Tibial nerve (tissue), 4 donors: ENCODE measurements at places on chromosomes 7 and 10.

GRCh38 chr7:2612445-2613097 is 19.2 kb upstream of the TTYH3 start:
- no peak overlapping the region for H3K4me3 ChIP-seq
- H3K36me3 ChIP-seq, result no peaks in the 10 kb centered on the region

- H3K27ac ChIP-seq, result no peak overlapping the region
- DNase-seq, result no peak
- no peaks in the 10 kb centered on the region for H3K27me3 ChIP-seq
- no peaks in the 10 kb centered on the region for H3K36me3 ChIP-seq
- H3K4me1 ChIP-seq, result no peaks in the 10 kb centered on the region
- peak overlapping the region; percentile 27 for H3K4me3 ChIP-seq
Observed at GRCh38 chr7:27901028-27901760, 161.2 kb downstream of the TAX1BP1 start.

- H3K4me1 ChIP-seq, result peaks cover 11% of the 10 kb centered on the region
- no peak overlapping the region for H3K27ac ChIP-seq
- no peak for DNase-seq
- no peak overlapping the region for H3K4me3 ChIP-seq
- no peaks in the 10 kb centered on the region for H3K36me3 ChIP-seq
Observed at GRCh38 chr7:86929293-86930109, 130.0 kb downstream of the ELAPOR2 start.

DNA sequence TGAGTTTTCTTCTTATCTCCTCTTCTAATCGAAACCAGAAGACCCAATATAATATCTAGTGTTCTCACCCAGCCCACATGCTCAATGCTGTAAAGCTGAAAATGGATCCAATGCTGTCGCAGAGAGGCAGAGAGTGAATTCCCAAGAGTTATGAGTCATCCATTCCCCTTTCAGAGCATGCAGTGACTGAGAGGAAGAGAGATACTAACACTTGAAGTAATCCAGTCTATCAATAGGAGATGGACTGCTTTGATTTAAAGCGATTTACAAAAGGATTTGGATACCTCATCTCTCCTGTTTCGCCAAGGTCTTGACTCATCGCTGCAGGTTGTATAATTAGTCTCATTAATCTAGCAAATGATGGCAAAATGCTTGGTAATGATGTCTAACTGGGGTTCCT is 41.5 kb upstream of the PRKCQ start:
- H3K4me1 ChIP-seq, result no peaks in the 10 kb centered on the region
- DNase-seq, result no peak
- H3K27me3 ChIP-seq, result no peaks in the 10 kb centered on the region
- H3K36me3 ChIP-seq, result no peaks in the 10 kb centered on the region
- no peak overlapping the region for H3K4me3 ChIP-seq

GRCh38 chr10:62015994-62016393 is 114.5 kb downstream of the ARID5B start:
- peak overlapping the region; percentile 62 for H3K27ac ChIP-seq
- H3K27me3 ChIP-seq, result no peaks in the 10 kb centered on the region
- DNase-seq, result no peak

DNA sequence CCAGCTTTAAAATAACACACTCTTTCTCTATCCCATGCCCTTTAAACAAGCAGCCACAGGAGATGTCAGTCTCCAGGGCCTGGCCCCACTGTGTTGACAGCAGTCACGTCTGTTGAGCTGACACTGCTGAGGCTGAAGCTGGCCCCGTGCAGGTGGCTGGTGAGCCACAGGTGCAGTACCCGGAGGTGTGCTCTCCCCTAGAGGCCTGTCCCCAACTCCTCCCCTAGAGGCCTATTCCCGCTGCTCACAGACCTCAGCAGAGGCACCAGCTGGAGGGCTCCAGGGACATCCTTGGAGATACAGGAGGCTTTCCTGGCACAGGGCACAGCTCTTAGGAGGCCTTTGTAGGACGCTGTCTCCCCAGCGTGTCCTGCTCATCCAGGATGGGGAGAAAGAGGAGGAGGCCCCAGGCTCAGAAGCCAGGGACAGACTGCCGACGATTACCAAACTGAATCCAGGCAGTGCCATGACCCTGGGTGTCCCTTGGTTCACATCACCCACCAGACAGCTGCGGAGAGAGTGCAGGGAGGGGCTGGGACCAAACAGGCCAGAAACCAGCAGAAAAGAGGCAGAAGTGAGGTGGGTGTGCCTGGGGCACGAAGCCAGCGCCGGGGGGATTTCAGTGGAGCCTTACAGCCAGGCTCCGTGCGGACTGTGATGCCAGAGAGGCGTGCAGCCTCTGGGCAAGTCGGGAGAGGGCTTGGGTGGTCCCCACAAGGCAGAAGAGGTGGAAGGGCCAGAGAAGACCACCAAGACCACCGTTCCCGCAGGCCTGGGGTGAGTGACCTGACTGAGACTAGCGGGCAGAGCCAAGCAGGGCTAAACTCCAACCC is 18.5 kb upstream of the TTYH3 start:
- H3K27me3 ChIP-seq, result no peaks in the 10 kb centered on the region
- peaks cover 58% of the 10 kb centered on the region for H3K4me1 ChIP-seq
- no peak overlapping the region for H3K4me3 ChIP-seq
- DNase-seq, result no peak
- H3K27ac ChIP-seq, result peak overlapping the region; percentile 19

GRCh38 chr7:89796481-89796880 is 357.8 kb upstream of the STEAP1 start:
- H3K36me3 ChIP-seq, result no peaks in the 10 kb centered on the region
- H3K4me3 ChIP-seq, result no peak overlapping the region
- H3K27ac ChIP-seq, result no peak overlapping the region
- H3K27me3 ChIP-seq, result no peaks in the 10 kb centered on the region

DNA sequence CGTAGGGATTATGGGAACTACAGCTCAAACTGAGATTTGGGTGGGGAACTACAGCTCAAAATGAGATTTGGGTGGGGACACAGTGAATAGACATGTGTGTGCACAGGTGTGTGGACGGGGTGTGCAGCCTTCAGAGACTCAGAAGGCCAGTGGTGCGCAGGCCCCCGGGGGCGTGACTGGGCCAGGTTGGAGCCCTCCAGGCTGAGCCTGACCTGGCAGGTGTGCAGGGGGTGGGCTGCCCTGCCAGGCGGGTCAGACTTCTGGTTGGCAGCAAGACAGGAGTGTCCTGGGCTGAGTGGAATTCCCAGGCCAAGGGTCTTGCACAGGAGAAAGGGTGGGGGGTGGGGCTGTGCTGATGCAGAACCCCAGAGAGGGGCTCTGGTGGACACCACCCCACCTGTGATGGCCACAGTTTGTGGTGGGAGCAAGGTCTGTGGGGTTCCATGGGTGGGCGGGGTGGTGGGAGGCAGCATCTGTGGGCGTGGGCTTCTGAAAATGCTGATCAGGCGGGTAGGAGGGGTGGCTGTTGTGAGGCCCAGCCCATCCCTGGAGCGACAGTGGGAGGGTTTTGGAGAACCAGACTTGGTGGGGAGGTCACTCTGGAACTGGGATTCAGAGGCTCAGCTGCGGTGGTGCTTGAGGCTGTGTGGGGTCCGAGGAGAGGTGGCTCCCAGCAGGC is 29.3 kb upstream of the PSMG3 start:
- DNase-seq, result no peak
- no peak overlapping the region for H3K27ac ChIP-seq
- H3K4me3 ChIP-seq, result no peak overlapping the region
- H3K27me3 ChIP-seq, result peaks cover 30% of the 10 kb centered on the region
- H3K4me1 ChIP-seq, result no peaks in the 10 kb centered on the region

GRCh38 chr7:28922624-28923331 is 35.4 kb downstream of the TRIL start:
- H3K27me3 ChIP-seq, result no peaks in the 10 kb centered on the region
- no peaks in the 10 kb centered on the region for H3K4me1 ChIP-seq
- H3K36me3 ChIP-seq, result no peaks in the 10 kb centered on the region
- no peak overlapping the region for H3K4me3 ChIP-seq
- DNase-seq, result peak; percentile 85

DNA sequence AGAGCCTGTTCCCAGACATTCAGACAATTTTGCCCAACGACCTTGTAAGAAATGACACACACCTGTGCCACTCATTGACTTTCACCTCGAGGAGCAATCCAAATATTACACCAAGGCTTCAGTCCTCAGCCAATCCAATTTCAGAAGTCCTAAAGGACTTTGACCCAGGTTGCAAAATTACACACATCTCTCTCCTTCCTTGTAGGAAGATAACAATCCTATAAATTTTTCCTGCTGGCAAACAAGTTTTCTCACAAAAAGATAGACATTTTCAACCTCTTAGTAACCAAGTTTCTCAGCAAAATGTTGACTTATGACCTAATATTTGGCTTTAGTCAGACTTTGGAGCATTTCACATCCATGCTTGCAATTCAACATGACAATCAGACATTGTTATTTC is 745.0 kb downstream of the GRID1 start:
- H3K27ac ChIP-seq, result no peak overlapping the region
- no peaks in the 10 kb centered on the region for H3K4me1 ChIP-seq
- DNase-seq, result no peak
- no peaks in the 10 kb centered on the region for H3K27me3 ChIP-seq

- H3K27ac ChIP-seq, result no peak overlapping the region
- no peak overlapping the region for H3K4me3 ChIP-seq
- DNase-seq, result no peak
Observed at GRCh38 chr10:73995035-73995358, 2.9 kb upstream of the VCL start.

GRCh38 chr7:149783386-149784250 is 10.2 kb upstream of the ZNF467 start:
- DNase-seq, result no peak
- no peaks in the 10 kb centered on the region for H3K36me3 ChIP-seq
- H3K27ac ChIP-seq, result no peak overlapping the region
- H3K27me3 ChIP-seq, result peaks cover 9% of the 10 kb centered on the region
- no peaks in the 10 kb centered on the region for H3K4me1 ChIP-seq

- H3K4me1 ChIP-seq, result no peaks in the 10 kb centered on the region
- DNase-seq, result no peak
- H3K27me3 ChIP-seq, result no peaks in the 10 kb centered on the region
- no peak overlapping the region for H3K27ac ChIP-seq
- H3K36me3 ChIP-seq, result no peaks in the 10 kb centered on the region
Observed at GRCh38 chr10:24791084-24791726, 67.5 kb upstream of the ARHGAP21 start.

DNA sequence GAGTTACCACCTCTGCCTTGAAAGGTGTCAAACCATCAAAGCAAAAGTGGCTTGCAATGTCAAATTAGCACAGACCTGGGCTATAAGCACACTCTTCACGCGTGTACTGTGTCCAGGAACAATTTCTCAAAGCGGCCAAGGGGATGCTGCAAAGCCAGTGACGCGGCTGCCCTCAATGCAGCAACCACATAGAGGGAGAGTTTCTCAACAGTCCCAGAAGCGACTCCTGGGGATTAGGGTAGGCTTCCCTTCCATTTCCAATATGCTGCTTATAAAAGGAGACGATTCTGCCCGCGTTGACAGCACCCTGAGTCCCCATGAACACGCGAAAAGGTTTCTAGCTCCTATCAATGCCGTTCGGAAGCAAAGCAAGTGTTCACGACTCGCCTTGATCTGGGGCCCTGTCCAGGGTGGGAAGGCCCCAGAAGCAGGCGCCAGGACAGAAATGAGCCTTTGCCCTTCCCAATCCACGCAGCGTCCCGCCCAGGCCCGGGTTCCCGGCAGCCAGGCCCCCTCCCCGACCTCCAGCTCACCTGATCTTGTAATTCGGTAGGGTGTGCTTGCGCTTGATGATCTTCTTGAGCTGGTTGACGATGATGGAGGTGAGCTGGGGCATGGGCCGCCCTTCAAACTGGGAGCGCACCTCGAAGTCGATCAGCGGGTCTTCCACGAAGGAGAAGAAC is 1.3 kb downstream of the PDZD8 start:
- no peaks in the 10 kb centered on the region for H3K36me3 ChIP-seq
- DNase-seq, result no peak
- H3K4me1 ChIP-seq, result no peaks in the 10 kb centered on the region
- H3K27me3 ChIP-seq, result no peaks in the 10 kb centered on the region

- H3K27ac ChIP-seq, result no peak overlapping the region
- H3K4me1 ChIP-seq, result no peaks in the 10 kb centered on the region
- no peak overlapping the region for H3K4me3 ChIP-seq
Observed at GRCh38 chr7:93036807-93037206, 81.0 kb downstream of the SAMD9 start.

DNA sequence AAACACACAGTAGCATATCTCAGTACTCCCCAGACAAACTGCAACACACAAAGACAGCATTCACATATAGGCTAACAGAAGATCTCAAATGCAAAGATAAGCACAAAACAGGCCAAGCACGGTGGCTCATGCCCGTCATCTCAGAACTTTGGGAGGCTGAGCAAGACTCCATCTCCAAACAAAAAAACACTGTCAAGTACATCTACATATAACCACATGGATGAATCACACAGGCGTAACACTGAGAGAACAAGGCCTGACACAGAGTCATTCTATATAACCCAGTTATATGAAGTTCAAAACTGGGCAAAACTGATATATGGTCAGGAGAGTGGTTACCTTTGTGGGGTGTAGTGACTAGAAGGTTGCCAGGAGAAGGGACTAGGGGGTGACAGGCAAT is 506.4 kb downstream of the KCNMA1 start:
- DNase-seq, result no peak
- H3K4me3 ChIP-seq, result no peak overlapping the region
- no peak overlapping the region for H3K27ac ChIP-seq
- H3K4me1 ChIP-seq, result no peaks in the 10 kb centered on the region
- no peaks in the 10 kb centered on the region for H3K36me3 ChIP-seq

GRCh38 chr10:44955413-44956070 is 4.1 kb upstream of the RASSF4 start:
- DNase-seq, result peak; percentile 87
- H3K27ac ChIP-seq, result peak overlapping the region; percentile 32
- H3K27me3 ChIP-seq, result no peaks in the 10 kb centered on the region
- no peaks in the 10 kb centered on the region for H3K36me3 ChIP-seq
- H3K4me3 ChIP-seq, result no peak overlapping the region
- H3K4me1 ChIP-seq, result peaks cover 82% of the 10 kb centered on the region

GRCh38 chr10:12350925-12351324 is 1.6 kb downstream of the CAMK1D start:
- no peak for DNase-seq
- H3K27me3 ChIP-seq, result no peaks in the 10 kb centered on the region
- H3K4me1 ChIP-seq, result peaks cover 6% of the 10 kb centered on the region
- H3K36me3 ChIP-seq, result no peaks in the 10 kb centered on the region
- H3K4me3 ChIP-seq, result peak overlapping the region; percentile 58

DNA sequence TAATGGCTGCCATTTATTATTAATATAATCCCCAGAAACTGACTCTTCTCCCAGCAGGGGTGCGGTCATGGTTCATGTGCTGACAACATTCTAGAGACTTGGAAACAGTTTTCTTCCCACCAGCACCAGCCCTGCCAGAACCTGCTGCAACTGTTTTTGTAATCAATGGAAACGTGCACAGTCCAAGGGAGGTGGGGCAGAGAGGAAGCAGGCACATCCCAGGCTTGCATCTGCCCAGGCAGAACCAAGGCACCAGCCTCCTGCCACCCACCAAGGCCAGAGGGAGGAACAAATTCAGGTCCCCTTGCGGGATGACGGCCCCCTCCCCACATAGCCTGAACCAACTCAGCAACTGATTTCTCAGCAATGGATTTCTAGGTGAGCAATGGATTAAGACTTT is 119.0 kb downstream of the OAT start:
- no peak for DNase-seq
- no peaks in the 10 kb centered on the region for H3K4me1 ChIP-seq
- no peaks in the 10 kb centered on the region for H3K36me3 ChIP-seq
- H3K4me3 ChIP-seq, result no peak overlapping the region
- no peak overlapping the region for H3K27ac ChIP-seq

GRCh38 chr10:105644091-105644490 is 1003.0 kb downstream of the SORCS3 start:
- DNase-seq, result no peak
- no peak overlapping the region for H3K27ac ChIP-seq
- no peaks in the 10 kb centered on the region for H3K36me3 ChIP-seq
- H3K4me3 ChIP-seq, result no peak overlapping the region
- no peaks in the 10 kb centered on the region for H3K27me3 ChIP-seq
